ENCODE measurements at places on chromosomes 4 and X.

DNA sequence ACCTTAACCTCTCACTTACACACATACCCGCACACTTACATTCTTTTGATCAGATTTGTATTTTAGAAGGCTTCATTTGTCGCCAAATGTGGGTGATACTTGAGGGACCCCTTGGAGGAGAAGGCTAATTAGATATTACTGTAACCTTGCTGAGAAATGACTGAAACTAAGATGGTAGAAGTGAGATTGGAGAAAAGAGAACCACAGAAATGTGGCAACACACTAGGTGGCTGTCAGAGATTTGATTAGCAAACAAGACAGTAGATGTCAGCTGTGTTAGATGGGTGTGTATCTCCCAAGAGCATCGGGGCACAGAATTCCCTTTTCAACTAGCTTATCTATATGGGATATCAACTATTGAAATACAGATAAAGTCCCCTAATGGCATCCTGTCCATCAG, 149.3 kb upstream of the FABP2 start:
- no peak for DNase-seq

DNA sequence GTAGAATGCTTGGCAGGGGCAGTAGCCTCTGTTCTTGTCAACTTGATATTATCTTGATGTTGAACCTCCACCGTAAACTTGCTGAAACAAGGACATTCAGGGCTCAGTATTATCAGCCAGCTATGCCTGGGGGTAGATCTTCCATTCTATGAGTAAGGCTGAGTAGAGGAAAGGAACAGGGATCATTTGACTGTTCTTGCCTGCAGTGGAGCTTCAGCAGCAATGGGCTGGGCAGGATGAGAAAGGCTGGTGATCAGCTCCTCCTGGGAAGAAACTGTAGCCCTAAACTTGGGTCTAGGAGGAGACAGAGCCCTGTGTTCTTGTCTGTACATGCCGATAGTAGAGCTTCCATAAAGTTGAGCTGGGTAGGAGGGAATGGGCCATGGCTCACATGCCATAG, 127.2 kb downstream of the CCSER1 start:
- DNase-seq, result no peak

- no peak for DNase-seq
These were observed 383.9 kb downstream of the DCAF12L2 start for GRCh38 chrX:125782184-125782583.

DNA sequence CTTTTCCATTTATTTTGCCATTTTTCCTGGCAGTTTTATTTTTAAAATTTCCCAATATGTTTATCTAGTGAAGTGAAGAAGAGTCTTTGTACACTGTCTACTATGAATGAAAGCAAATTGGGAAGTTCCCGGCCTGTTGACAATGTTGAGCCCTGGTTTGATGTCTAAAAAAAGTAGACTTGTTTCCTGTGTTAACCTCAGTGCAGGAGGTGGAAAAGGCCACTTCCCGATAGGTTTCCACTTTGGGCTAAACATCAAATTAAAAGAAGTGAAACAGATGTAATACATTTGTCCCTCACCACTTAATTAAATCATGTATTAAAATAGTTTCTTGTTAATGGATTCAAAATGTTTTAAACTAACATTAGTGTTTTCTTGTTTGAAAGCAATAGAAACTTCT, 30.0 kb downstream of the BBS12 start:
- no peak for DNase-seq

GRCh38 chr4:99885063-99885664, 9.1 kb downstream of the LAMTOR3 start:
- DNase-seq, result no peak

DNA sequence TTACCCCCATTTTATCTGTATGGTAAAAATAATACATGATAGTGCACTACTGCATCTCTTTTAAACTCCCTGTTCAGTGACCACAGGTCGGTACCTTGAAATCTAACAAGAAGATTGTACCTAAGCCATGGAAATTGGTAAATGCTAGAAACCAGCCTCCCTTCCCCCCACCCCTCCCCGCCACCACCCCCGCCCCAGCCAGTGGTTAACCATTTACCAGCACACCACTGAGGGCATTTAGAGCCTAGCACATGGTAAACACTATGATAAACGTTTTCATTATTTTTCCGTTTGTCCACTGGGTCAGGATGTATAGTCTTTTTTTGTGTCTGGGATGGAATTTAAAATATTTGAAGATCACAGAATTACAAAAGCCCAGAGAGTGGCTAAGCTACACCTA, 703 bp upstream of the FTSJ1 start:
- DNase-seq, result no peak

DNA sequence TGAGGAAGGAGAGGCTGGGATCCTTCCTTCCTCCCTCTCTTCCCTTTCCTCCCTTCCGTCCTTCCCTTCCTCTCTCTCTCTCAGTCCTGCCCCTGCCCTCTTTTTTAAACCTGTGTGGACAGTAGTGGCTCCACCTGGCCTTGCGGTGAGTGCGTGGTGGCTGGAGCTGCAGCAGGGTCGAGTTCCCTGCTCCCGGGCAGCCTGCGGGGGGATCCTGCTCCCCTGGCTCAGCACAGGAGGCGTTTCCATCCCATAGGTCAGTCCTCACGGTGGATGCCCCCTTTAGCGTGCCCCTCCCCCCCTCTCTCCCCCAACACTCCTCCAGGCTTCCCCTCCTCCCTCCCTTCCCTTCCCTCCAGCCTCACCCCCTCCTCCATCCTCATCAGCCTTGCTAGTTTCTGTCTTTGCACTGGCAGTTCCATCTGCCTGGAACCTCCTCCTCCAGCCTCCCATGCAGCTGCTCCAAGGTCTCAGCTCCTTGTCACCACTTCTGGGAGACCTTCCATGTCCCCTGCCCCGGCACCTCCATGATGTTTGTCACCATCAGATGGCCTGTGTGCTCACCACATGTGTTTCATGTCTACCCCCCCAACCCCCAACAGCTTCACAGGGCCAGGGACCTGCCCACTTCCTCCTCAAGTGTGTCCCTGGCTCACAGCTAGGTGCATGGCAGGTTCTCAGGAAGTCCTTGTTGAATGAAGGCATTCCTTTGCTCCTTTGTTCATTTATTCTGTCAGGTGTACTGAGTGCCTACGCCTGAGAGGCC, 68.4 kb downstream of the PSAPL1 start:
- no peak for DNase-seq

- no peak for DNase-seq
These were observed 16.5 kb downstream of the ENPP6 start for GRCh38 chr4:184201179-184201578.

GRCh38 chrX:109360301-109360700, 121.6 kb downstream of the GUCY2F start:
- no peak for DNase-seq

- DNase-seq, result no peak
These were observed 99.1 kb downstream of the PDLIM5 start for GRCh38 chr4:94550851-94551250.

GRCh38 chr4:41471126-41472071, 66.6 kb upstream of the LIMCH1 start:
- DNase-seq, result no peak

GRCh38 chr4:145822181-145822580, 116.4 kb downstream of the ZNF827 start:
- no peak for DNase-seq

DNA sequence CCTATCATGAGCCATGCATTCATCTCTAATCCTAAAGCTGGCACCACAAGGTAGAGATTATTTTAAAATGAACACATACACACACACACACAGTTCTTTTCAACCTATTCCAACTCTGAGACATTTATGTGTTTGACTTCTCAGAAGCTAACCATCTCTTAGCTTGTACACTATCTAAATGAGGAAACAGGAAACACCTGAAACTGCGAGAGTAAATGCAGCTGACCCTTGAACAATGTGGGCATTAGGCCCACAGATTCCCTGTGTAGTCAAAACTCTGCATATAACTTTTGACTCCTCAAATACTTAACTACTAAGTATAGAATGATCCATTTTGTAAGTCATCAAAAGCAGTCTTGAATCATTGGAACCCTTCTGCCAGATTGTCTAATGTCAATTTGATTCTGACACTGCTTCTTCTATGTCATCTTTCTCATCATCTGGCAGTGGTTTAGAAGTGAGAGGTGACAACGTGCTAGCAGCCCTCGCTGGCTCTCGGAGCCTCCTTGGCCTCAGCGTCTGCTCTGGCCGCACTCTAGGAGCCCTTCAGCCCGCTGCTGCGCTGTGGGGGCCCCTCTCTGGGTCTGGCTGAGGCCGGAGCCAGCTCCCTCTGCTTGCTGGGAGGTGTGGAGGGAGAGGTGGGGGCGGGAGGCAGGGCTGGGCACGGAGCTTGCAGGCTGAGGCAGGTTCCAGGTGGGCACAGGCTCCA, 21.4 kb upstream of the IL15 start:
- DNase-seq, result no peak

DNA sequence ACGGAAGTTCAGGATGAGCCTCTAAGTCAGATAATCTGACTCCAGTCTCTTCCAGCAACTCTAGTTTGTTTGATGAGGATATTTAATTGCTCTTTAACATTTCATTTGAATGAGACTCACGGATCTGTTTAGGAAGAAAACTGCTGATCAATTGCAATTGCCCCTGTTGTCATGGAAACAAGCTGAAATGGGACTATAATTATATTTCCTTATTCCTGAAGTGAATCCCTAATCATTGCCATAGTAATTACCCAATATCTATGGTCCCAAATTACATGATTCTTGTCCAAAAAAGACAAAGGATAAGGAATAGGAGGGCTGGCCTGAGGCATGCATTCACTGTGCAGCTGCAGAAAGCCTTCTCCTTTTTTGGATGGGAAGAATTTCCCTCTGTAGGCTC, 105.3 kb downstream of the AASDH start:
- DNase-seq, result no peak

DNA sequence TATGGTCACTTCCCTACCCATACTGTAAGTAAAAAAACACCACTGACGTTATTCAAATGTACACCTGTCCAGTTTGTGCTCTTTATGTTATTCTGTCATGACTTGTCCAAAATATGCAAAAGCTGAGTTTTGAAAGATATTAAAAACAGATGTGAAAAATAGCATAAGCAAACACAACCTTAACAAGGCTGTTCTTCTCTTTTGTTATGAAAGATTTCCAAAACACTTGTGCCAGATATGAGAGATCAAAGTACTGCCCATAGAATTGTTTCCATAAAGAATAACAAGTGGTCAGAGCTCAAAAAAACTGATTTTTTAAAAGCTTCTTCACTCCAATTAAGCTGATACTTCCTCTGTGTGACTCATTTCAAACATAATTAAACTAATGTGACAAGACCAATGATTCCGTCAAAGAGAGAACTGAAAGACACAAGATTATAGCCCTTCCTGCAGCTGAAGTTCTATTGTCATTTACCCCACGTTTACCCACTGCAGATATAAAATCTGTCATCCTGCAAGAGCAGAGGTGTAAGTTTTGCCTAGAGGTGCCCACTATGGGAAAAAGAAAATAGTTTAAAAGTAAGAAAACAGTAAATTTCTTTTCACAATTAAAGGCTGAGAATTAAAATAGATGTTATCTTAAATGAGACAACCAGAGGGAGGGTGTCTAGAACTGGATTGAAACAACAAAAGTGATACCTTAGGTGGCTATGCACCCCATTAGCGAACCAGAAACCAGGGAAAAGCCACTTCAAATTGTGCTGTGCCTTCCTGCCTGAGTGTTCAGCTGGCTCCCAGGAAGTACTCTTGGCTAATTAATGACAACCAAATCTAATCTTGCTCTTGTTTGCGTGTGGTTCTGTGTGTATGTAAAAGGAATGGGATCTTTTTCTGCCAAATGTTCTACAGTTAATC, 30.1 kb downstream of the RASSF6 start:
- DNase-seq, result no peak

GRCh38 chr4:177596035-177596434, 153.8 kb upstream of the AGA start:
- DNase-seq, result no peak
